ENCODE measurements at places on chromosomes 12 and 14.

- H3K36me3 ChIP-seq: no peaks in the 10 kb centered on the region
- H3K4me3 ChIP-seq: no peak overlapping the region
- H3K27ac ChIP-seq: peak overlapping the region; percentile 38
- peak; percentile 36 for DNase-seq
Measured at GRCh38 chr12:50981319-50982239, 29.2 kb downstream of the HIGD1C start.

DNA sequence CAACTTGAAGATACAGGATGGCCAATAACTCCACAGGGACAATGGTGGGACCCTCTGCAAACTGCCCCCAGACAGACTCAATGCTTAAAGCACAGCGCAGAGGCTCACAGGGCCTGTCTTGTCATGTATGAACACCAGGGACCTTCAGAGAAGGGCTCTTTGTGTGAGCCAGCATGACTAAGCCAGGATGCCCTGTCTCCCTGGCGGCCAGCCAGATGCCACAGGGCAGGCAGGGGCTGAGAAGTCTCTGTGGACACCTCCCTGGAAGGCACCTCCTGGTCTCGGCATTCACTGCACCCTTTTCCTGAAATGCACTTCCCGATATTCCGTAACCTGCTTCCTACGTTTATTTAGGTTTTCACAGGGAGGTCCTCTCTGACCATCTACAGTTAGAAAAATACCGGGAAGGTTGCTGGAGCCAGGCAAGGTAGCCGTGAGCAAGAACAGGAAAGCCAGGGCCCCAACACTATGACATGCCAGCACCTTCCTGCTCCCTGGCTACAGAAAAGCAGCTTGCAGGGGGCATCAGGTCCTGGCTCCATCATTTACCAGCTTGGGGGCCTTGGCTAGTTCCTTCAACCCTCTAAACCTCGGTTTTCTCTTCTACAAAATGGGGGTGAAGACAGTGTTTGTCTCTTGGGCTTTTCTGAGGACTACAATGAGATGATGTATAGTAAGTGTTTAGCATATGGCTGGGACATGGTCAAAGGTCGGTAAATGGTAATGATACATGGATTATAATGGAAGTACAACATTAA is 65.0 kb downstream of the PITPNM2 start:
- H3K4me1 ChIP-seq: no peaks in the 10 kb centered on the region
- no peaks in the 10 kb centered on the region for H3K36me3 ChIP-seq
- H3K27ac ChIP-seq: no peak overlapping the region
- no peak for DNase-seq
- H3K27me3 ChIP-seq: no peaks in the 10 kb centered on the region
- no peak overlapping the region for H3K4me3 ChIP-seq

DNA sequence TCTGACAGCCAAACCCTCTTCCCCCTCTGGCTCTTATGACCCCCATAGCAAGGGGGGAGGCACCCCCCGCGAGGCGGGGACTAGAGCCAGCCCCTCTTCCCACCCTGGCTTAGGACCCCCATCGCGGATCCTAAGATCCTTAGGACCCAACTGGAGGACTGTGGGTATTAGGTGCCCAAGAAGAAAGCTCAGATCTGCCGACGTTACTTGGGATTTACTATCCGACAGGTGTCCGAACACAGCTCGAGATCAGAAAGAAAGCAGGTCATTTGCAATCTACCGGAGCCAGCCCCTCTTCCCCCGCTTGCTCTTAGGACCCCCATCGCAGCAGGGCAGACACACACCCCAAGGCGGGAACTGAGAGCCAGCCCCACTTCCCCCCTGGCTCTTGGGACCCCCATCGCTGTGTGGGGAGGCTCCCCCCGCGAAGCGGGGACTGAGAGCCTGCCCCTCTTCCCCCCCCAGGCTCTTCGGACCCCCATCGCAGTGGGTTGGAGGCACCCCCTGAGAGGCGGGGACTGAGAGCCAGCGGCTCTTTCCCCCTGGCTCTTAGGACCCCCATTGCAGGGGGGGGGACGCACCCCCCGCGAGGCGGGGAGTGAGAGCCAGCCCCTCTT is 46.8 kb downstream of the DDX11 start:
- no peak for DNase-seq
- H3K27ac ChIP-seq: no peak overlapping the region
- H3K36me3 ChIP-seq: no peaks in the 10 kb centered on the region
- no peaks in the 10 kb centered on the region for H3K4me1 ChIP-seq
- H3K4me3 ChIP-seq: no peak overlapping the region
- H3K27me3 ChIP-seq: peaks cover 10% of the 10 kb centered on the region

DNA sequence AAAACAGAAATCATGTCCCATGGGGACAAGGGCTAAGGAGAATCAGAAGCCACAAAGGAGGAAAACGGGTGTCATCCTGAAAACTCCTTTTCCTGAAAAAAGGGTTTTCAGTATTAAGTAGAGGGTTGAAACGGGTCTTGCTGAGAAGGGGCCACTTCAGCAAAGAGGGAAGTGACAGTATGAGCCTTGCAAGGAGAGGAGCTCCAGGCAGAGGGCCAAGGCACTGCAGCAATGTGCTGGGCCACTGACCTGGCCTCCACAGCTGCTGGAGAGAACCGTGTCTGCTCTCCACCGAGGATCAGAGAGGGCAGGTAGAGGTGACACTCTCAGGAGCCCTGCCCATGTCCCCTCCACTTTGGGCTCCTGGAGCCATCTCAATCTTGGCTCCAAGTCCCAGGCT is 103.3 kb downstream of the NCOR2 start:
- no peaks in the 10 kb centered on the region for H3K27me3 ChIP-seq
- no peak overlapping the region for H3K4me3 ChIP-seq
- H3K36me3 ChIP-seq: peaks cover 6% of the 10 kb centered on the region
- H3K27ac ChIP-seq: no peak overlapping the region
- no peak for DNase-seq
- no peaks in the 10 kb centered on the region for H3K4me1 ChIP-seq

- no peaks in the 10 kb centered on the region for H3K36me3 ChIP-seq
- H3K27me3 ChIP-seq: no peaks in the 10 kb centered on the region
- DNase-seq: no peak
- H3K4me3 ChIP-seq: no peak overlapping the region
- no peak overlapping the region for H3K27ac ChIP-seq
- H3K4me1 ChIP-seq: no peaks in the 10 kb centered on the region
Measured at GRCh38 chr12:80698847-80699542, 8.4 kb upstream of the MYF6 start.

GRCh38 chr14:94771158-94771905 is 1.4 kb upstream of the GSC start:
- H3K27me3 ChIP-seq: peaks cover 93% of the 10 kb centered on the region
- no peak overlapping the region for H3K4me3 ChIP-seq
- DNase-seq: no peak
- H3K4me1 ChIP-seq: peaks cover 15% of the 10 kb centered on the region
- no peaks in the 10 kb centered on the region for H3K36me3 ChIP-seq
- H3K27ac ChIP-seq: no peak overlapping the region

DNA sequence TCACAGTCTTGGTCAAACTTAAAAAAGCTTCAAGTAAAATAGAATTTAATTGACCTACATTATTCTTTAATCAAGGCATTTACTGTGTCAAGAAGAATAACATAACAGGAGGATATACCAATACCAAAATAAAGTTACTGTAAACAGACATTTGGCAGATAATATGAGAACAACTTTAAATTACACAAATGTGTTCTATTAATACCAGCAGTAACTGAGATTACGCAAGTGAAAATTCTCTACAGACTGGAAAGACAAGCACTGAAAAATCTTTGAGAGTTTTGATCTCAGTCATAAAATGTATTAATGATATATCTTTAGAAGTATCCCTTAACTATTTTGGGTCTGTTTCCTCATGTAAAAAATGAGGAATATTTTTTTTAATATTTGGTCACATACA is 169.2 kb upstream of the SOX5 start:
- no peaks in the 10 kb centered on the region for H3K36me3 ChIP-seq

- peak; percentile 83 for DNase-seq
- H3K4me1 ChIP-seq: peaks cover 9% of the 10 kb centered on the region
- H3K36me3 ChIP-seq: no peaks in the 10 kb centered on the region
Measured at GRCh38 chr14:67426983-67427606, 15.1 kb upstream of the PLEK2 start.

GRCh38 chr12:110807640-110808039 is 39.1 kb upstream of the CCDC63 start:
- no peak overlapping the region for H3K27ac ChIP-seq
- DNase-seq: no peak
- no peaks in the 10 kb centered on the region for H3K36me3 ChIP-seq
- H3K4me1 ChIP-seq: no peaks in the 10 kb centered on the region
- no peak overlapping the region for H3K4me3 ChIP-seq

DNA sequence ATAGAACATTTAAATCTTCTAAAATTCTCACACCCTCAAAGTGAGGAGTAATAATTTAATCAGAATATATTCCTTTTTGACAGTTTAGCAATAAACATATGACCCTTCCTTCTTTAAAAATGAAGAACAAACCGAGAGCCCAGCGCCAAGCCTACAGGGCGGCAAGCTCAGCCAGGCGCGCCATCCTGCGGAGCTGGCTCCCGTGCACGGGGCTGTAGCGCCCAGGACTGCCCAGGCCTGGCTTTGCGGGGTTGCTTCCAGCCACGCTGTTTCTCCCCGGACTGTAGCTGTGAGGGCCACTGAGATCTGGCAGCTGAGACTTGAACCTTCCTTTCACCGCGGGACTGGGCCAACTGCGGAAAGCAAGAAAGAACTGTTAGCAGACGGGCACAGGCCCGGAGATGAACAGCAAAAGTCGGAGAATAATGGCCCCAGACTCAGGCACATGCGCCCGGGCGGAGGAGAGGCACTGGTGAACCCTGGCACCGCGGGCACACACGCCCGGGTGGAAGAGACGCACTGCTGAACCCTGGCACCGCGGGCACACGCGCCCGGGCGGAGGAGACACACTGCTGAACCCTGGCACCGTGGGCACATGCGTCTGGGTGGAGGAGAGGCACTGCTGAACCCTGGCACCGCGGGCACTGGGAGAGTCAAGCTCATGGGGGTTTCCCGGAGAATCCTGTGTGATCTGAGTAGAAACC is 16.6 kb downstream of the PGAM5 start:
- no peaks in the 10 kb centered on the region for H3K27me3 ChIP-seq
- no peak overlapping the region for H3K4me3 ChIP-seq
- no peaks in the 10 kb centered on the region for H3K36me3 ChIP-seq
- DNase-seq: no peak
- no peaks in the 10 kb centered on the region for H3K4me1 ChIP-seq
- H3K27ac ChIP-seq: no peak overlapping the region
